Globus pallidus (tissue), 1 donor: ENCODE measurements at places on chromosomes 4 and X.
A peak's percentile ranks its signal among the peaks of the same experiment; 100 is the strongest.

DNA sequence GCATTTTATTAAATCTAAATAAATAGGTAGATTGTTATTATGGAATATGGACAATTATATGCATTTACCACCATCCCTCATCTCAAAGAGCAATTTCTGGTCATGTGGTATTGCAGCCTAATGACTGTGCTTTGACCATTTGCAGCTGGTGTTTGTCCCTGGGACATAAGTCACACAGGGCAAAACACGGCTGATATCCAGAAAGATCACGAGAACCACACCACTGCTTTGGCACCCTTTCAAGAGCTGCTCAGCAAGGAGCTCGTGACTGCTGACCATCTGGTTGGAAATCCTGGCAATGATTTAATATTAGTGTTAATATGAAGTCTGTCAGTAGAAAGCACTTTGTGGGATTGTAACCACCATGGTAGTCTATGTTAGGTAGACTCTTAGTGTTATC is 545.0 kb downstream of the GBA3 start:
- DNase-seq, result peak; percentile 35

- DNase-seq, result no peak
Measured at GRCh38 chr4:41122309-41122708, 92.0 kb downstream of the APBB2 start.

- DNase-seq, result no peak
Measured at GRCh38 chr4:56745042-56745441, 63.9 kb upstream of the HOPX start.

DNA sequence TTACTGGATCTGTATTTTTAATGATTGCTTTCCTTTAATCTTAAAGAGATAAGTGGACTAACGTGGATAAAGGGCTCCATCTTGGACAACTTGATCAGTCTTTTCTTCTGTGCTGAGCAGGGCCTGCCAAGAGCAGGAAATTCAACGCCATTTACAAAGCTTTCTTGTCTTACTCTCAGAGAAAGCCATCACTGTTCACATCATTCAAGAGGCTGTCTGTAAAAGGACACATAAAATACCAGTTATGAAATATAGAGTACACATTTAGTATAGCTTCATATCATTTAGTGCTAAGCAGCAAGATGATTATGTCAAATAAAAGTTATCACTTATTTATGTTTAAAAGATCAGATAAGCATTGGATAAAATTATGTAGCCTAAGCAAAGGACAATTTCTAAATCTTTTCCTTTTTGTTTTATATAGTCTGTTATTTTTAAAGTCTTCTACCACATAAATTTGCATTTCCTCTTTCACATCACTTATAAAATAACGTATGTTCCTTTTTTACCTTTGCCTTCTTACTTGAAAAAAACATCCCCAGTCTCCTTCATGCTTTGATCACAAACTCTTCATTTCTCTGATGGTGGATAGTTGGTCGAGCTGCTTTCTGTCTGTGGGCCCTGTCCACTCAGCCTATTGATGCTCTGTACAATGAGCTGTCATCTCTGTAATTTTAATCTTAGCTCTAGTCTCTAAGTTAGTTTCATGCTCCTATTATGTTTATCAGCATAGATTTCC is 2.1 kb upstream of the CCNG2 start:
- peak; percentile 77 for DNase-seq

GRCh38 chr4:84582302-84582987 is 482 bp upstream of the CDS1 start:
- DNase-seq, result peak; percentile 76

DNA sequence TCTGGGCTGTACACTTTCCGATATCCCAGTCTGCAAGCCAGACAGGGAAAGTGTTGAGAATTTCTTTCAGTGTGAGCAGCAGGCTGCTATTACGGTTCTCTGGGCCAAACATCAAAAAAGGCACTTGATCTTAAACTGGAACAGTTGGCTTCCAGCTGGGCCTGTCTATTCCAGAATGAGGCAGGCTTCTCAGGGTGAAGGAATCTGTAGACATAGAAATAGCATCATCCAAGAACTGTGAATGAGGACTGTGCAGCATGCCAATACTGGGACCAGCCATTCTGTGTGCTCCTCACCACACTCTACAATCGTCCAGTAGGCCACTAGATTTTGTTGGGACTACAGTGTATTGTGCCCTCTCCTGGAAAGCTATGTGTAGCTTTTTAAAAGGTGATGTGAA is 31.1 kb downstream of the ART3 start:
- peak; percentile 38 for DNase-seq

DNA sequence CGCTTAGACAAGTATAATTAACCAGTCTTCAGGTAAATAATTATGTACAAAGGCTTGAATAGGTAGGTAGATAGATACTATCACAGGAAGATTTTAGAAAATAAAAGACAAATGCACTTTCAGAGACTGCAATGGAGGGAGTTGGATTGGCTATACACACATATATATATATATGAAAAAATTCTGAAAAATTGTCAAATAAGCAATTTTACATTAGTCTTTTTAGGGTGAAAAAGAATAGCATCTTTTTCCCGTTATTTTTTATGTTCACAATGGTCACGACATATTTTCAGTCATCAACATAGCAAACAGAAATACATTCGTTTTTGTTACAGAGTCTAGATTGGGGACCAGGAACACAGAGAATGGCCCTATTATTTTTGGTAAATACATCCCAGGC is 385.9 kb upstream of the ACTRT1 start:
- DNase-seq, result no peak

- DNase-seq, result no peak
Measured at GRCh38 chr4:39714166-39714565, 16.2 kb downstream of the UBE2K start.

- no peak for DNase-seq
Measured at GRCh38 chrX:34877436-34877835, 65.2 kb upstream of the FAM47B start.

DNA sequence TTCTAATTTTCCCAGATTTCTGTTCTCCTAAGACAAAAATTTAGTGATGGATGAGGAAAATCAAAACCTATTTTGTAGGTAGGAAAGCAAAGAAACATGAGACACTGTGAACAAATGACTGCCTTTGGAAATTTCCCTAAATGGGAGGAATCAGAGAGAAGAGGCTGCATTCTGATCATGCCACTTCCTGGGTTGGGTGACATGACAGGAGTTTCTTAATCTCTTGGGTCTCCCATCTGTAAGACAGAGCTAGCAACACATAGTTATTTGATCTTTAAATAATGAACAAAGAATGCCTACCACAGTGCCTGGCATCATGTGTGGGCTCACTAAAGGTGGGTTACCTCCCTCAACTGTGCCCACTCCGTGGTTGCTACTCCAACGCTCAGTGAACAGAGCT is 57.1 kb downstream of the CCDC149 start:
- no peak for DNase-seq

GRCh38 chrX:23662853-23663252 is 4.4 kb upstream of the PRDX4 start:
- no peak for DNase-seq

GRCh38 chr4:110198435-110199416 is at the start of gene ELOVL6:
ELOVL6 (minus strand) TSS chr4:110198615; CDS start chr4:110198335, 280 bp downstream.
- DNase-seq, result peak; percentile 65

- no peak for DNase-seq
Measured at GRCh38 chr4:128682942-128683666, 126.4 kb upstream of the JADE1 start.

DNA sequence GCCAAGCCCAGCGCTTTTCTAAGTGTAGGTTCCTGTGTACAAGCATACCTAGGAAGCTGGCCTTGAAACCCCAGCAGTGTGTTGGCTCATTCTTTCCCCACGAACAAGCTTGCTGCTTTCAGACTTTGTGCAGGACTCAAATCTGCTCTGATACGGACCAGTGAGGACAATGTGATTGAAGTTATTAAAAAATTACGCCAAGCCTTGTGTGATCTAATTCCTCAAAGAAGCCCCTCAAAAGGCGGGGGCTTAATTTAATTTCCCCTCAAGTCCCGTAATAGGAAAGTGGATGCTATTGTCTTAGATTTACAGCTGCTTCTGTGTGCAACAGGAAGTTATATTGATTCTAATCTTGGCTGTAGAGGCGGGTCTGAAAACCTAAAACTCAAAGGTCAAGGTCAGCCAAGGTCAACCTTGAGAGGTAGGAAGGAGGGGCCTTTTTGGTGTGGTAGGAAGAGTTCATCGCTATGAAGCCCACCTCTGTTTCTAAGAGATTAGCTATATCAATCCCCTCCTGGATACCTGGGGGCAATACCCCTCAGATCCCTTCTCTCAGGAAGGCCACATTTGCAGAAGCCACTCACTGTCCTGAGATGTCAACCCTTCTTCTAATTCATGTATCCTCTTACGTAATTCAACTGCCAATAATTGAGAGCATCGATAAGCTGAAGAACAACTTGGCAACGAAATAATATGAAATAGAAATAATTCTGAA is 45.1 kb downstream of the TBC1D9 start:
- DNase-seq, result no peak

DNA sequence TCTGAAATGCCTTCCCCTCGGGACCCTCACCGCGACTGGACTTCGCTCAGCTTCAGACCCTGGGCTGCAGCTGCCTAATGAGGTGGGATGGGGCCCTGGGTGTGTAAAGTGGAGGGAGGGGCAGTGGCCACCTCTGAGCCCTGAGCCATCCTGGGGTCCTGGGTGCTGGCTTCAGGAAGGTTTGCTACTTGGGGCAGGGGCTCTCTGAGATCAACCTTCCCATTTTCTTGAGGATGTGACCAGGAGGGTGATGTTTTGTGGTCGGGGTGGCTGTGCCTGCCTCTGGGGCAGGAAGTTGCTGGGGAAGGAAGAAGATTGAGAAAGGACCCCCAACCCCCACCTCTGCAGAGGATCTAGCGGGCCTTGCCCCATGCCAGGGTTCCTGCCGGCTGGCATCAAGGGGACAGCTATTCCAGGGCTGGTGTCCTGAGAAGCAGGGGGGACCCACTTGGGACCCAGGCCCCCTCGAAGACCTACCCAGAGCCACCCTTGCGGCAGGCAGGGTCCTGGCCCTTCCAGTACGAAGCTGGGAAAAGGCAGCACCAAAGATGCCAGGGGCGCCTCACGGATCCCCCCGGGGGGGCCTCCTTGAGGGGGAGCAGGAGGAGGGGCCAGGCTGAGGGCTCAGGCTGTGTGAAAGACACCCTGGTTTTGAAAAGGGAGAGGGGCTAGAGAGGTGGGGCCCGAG is 6.5 kb downstream of the SH3BP2 start:
- no peak for DNase-seq

- DNase-seq, result no peak
Measured at GRCh38 chr4:25884031-25884782, 21.4 kb upstream of the SEL1L3 start.

DNA sequence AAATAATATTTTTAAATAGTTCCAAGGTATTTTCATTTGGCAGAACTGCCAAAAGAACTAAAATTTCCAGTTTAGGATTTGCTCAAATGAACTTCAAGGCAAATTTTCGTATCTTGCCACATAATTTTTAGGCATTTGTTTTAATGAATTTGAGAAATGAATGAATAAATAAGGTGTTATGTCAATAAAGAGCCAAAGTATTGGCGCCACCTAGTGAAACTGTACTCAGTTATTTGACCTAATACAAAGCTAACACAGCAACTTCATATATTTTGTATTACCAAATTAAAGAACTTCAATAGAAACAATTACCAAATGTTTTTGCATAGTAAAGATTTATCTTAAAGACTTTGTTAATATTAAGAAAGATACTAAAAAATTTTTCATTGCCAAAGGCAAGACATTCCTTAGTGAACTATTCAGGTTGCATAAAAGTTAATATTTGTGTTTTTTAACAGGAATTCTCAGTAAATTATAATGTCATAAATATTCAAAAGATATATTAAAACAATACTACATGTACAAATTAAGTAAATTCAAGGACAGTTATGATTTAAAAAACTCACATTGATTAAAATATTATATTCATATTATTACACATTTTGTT is 50.3 kb downstream of the STPG2 start:
- peak; percentile 8 for DNase-seq

- DNase-seq, result no peak
Measured at GRCh38 chr4:150209140-150209829, 131.0 kb downstream of the DCLK2 start.
